ENCODE measurements at places on chromosomes 2 and 18. TPM values are rescaled to one million over a fixed set of nuclear protein-coding genes. Genes with fewer than 3 reads are reported as not detected.
A peak's percentile ranks its signal among the peaks of the same experiment; 100 is the strongest.

- no peak for DNase-seq
These were observed 16.0 kb downstream of the PDCD1 start for GRCh38 chr2:241842620-241843211.

GRCh38 chr18:30712383-30712782, 330.2 kb downstream of the DSC3 start:
- DNase-seq: no peak

DNA sequence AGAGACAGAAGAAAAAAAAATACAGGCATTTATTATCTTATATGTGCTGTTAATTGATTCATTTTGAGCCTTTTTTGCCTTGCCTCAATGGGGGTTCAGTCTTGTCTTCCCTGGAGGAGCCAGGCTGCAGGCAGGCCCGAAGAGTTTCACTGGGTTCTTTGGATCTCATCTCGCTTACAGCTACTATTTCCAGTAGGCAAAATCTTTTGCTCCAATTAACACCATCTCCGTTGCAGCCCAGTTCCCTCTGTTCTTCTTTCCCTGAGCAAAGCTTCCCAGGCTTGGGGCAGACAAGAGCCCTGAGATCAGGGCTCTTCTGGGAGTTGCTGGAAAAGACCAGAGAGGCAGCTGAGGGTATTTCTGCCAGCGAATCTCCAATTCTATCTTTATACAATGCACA, 168.8 kb upstream of the CELF4 start:
- no peak for DNase-seq

DNA sequence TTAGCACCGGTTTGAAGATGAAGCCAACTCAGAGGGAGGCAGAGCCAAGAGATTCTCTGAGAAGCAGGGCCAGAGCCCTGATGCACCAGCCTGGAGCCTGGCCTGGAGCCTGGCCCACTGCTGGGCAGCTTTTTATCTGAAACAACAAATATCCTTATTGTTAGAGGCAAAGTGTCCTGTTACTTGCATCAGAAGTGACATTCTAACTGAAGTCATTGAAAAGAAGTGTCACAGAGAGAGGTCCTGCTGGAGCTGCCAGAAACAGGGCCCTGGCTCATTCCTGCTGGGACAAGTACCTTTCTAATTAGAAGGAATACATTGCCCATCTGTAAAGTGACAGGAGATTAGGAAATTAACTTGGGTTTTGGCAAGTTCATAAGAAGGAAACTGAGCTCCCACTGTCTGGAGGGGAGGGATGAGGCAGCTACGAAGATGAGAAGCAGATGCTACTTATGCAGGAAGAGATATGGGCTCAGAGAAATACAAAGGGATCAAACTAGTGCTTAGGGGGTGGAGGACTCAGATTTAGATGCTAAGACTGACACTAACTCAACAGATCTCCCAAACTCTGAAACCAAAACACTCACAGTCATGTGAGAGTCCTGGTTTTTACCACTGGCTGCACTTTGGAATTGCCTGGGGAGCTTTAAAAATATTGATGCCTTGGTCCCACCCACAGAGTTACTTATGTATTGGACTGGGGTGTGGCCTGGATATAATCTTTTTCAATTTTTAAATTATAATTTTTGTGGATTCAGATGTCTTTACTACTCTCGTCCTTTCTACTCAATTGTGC, 11.0 kb upstream of the HK2 start:
- DNase-seq: no peak

DNA sequence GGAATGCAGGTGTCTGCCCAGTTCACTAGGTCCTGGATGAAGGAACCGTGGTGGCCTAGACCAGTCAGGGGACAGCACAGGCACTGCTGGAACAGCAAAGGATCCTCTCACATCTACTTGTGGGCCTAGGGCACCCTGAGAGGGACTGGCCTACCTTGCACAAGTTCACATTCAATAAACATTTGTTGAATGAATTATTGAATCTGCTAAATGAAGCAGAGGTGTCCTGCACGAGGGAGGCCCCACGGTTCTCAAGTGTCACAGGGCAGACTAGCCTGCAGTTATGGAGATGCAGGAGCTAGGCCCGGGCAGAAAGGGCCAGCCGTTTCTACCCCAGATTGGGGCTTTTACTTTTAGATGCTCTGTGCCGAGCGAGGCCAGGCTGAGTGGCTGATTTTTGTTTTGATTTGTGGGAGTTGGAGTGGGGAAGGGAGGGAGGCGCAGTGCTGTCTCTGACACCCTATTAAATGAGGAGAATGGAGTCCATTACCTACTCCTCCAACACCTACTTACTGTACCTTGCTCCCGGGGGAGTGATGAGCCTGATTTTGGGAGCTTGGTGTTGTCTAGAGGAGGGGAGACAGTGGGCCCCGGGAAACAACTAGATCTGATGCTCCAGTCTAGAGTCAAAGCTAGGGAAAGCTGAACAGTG, 18.4 kb downstream of the SH2D6 start:
- DNase-seq: no peak

DNA sequence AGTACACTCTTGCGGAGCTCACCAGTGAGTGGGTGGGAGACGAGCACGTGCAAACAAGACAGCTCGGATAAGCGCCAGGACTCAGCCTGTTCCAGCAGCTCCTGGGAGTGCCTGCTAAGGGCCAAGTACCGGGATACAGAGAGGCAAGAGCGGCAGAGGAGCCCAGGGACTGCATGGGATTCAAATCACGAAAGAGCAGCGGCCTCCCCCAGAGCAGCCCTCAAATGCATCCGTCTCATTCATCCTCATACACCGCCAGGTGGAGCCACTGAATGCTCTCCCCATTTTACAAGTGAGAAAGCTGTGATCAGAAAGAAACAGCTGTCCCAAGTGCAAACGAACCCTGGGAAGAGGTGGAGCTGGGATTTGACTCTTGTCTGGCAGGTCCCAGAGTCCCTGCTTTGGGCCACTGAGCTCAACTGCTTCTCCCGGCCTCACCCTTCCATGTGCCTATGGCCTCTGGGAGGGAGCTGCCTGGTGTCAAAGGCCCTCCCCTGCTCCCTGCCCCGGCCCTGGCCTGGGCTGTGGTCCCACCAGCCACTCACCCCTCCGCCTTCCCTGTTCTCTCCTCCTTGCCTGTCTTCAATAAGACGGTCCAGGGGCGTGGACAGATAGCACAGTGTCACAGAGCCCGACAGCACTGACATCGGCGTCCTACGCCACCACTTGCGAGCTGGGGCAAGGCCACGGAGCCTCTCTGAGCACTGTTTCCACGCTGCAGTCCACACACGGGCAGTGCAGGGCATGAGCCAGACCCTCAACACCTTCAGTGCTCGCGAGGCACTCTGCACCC, 72.8 kb upstream of the TAF1B start:
- peak; percentile 79 for DNase-seq

GRCh38 chr2:1728821-1729220, 15.5 kb downstream of the PXDN start:
- DNase-seq: peak; percentile 72

DNA sequence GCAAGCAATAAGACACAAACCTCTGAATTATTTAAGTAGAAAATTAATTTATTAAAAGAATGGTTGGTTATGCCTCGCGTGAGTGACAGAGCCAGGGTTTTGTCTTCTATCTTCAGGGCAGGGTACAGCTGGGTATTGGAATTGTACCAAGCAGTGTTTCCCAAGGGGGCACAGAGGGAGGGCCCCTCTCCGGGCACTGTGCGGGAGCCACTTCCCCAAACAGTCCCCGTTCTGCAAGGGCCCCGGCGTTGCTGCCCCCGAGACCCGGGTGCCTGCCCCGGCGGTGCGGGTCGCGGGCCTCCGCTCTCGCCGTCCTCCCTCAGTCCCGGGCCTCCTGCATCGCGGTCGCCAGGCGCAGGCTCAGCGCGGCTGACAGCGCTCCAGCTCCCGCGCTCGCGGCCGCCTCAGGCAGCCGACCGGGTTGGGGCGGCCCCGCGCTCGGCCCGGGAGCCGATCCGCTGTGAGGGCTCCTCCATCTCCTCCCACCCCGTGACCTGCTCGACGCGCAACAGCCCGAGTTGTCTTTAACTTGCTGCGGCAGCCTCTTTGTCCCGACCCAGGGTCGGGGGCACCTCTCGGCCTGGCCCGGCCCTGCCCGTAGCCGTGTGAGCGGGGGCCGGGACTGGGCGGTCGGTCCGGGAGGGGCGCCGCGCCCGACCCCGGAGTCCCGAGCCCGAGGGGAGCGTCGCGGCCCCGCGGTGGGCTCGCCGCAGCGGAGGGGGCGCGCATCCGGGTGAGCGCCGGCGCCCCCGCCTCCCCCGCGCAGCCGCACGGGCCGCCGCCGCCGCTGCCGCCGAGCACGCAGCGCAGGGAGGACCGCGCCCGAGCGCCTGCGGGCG, 620 bp upstream of the GALNT1 start:
- DNase-seq: peak; percentile 53

GRCh38 chr2:40184551-40184950, 267.3 kb downstream of the SLC8A1 start:
- no peak for DNase-seq

GRCh38 chr2:101327863-101328394, 19.4 kb upstream of the RNF149 start:
- DNase-seq: no peak

- no peak for DNase-seq
These were observed 401.6 kb upstream of the TNP1 start for GRCh38 chr2:217261452-217261851.

GRCh38 chr2:86621280-86621943, 2.3 kb downstream of the RNF103 start:
- peak; percentile 30 for DNase-seq

GRCh38 chr18:38444971-38445803, 879.6 kb upstream of the CELF4 start:
- DNase-seq: no peak

DNA sequence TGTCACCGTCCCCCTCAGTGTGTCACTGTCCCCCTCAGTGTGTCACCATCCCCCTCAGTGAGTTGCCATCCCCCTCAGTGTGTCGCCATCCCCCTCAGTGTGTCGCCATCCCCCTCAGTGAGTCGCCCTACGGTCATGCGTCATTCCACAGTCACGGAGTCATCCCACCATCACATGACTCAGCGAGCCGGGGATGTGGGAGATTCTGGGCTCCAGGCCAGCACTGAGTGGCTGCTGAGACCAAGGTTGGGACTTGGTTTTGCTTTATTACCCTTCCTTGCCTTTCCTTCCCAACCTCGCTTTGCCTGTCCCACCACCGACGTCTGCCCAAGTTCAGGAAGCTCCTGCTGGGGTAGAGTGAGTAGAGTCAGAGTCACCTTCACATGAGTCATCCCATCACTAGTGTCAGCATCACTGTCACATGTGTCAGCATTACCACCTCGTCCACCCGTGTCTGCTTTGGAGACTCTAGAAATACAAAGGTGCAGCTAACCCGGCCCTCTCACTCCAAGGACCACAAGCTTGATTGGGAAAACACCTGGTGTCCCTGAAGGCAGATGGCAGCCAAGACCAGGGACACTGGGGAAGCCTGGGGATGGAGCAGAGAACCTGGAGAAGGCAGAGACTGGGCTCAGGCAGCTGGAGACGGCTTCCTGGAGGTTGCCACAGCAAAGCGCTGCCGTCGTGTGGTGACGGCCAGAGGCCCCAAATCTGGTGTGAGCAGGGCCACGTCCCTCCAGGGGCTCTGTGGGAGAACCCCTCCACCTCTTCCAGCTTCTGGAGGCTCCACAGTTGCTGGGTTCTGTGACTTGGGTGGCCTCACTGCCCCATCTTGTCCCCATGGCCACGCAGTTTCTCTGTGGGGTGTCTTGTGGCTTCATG, 485.2 kb upstream of the SALL3 start:
- peak; percentile 9 for DNase-seq

DNA sequence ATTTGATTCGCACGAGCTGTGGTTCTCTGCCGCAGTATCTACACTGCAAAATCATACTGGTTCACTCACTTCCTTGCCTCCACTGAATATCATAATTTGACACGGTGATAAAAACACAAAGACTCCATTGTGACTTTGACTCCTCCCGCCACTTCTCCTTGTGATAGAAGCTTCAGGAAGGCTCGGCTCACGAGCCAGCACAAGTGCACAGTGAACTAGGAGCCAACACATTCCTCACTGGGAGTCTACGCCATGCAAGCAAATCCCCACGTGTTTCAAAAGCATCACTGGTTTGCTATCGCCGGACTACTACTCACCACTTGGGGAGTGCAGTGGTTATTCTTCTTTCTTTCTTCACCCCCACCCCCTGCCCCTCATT, 293.3 kb upstream of the PARD3B start:
- DNase-seq: peak; percentile 9

GRCh38 chr18:37176621-37176934, 347.7 kb downstream of the KIAA1328 start:
- no peak for DNase-seq

DNA sequence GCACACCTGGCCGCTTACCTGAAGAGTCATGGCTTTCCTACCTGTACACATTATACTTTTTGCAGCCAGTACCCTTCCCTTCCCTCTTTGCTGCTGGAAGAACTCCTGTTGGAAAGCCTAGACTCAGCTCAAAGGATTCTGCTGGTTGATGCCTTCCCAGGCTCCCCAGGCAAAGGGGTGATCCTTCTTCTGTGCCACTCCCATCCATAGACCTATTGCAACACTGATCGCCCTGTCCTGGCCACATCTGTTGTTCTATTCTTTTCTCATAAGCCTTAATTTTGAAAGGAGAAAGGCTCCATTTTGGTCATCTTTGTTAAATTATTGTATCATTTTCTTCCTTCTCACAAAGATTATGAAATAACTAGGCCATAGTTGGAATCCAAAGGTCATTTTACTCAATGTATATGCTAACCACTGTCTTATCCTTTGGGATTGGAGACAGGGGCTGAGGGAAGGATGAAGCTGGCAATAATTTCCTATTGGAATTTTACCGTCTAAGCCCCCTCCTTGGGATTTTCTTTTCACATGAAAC, 3.4 kb upstream of the PRKCE start:
- no peak for DNase-seq

DNA sequence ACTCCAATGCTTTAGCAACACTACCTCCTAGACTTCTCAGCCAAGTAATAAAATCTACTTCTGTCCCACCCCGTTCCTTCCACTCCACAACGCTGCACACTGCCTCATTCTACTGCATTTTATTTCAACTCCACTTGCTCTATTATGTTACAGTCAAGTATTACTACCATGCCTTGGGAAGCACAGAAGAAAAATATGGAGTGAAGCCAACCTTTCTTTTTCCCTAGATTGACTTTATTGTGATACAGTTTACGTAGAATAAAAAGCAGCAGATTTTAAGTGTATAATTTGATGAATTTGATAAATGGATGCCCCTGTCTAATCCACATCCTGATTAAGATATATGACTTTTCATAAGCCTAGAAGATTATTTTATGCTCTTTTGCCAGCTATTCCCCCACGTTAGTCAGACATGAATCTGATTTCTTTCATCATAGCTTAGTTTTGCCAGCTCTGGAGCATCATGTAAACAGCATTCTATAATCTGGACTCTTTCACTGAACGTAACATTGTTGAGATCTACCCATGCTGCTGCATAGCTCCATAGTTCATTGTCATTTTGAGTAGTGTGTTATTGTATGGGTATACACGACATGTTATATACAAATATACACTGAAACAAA, 676.8 kb upstream of the RAB6C start:
- DNase-seq: no peak

- no peak for DNase-seq
These were observed 90.6 kb upstream of the RAB6C start for GRCh38 chr2:129888896-129889295.

The ABCG8 gene
- not detected for total RNA-seq

The NT5DC4 gene
- total RNA-seq: not detected

The AQP12B gene
- not detected for total RNA-seq

The RPIA gene
- total RNA-seq: 6.8 TPM

The IL36G gene
- 0.24 TPM for total RNA-seq

The IAH1 gene
- 130 TPM for total RNA-seq

The NEURL3 gene
- total RNA-seq: 0.48 TPM

Data from RPMI7951 (cell line).